CD4-positive, alpha-beta T cell treated with Interleukin-4 for 1 hour (primary cell): ENCODE measurements at places on chromosomes 12 and 14.

DNA sequence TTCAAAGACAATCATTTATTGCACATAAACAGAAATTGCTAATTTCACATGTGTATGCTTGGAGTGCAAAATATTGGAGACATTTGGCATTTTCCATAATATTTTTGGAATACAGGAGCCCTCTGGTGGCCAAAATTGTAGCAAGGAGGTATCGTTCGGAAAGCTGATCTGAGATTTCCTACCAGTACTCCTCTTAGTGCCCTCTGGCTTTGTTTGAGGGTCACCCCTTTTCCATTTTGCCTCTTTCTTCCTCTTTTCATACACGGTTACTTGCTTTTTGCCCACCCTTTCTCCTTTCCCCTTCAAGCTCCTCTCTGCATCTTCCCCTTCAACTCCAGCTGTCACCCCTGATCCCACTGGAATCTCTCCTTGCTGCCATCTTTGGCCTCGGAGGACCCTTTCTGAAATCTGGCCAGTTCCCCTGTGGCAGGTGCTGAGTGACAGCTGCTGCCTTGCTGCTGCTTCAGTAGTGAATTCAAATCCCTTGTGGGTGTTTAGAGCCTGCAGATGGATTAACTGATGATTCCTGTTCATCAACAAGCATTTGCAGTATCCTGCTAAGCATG is 164.6 kb upstream of the PARP11 start:
- DNase-seq, result no peak

- DNase-seq, result no peak
These were observed 8.2 kb upstream of the MRPL42 start for GRCh38 chr12:93459097-93459496.

GRCh38 chr14:66746316-66747006 is 238.5 kb downstream of the GPHN start:
- DNase-seq, result no peak

GRCh38 chr14:65320661-65321308 is 91.7 kb upstream of the FUT8 start:
- no peak for DNase-seq

GRCh38 chr12:40668099-40668529 is 24.1 kb upstream of the CNTN1 start:
- DNase-seq, result no peak

DNA sequence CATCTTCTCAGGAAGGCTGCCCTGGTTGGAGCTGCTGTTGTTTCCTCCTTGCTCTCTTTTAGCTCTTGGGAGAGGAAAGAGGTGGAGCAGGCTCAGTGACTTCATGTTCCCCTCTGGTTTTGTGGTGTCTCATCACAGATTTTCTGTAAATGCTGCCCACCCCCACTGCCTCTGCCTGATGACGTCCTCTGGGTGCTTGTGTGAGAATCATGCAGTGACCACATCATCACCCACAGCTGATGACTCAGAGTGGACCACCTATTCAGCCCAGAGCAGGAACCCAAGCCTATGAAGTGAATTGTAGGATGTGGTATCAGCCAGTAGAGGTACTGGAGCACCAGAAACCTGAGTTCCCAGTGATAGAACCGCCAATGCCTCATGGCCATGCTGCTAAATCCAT is at the start of gene GZMB:
Gene GZMB, minus strand, starts transcription at position 33 of the 400 bp plus-strand sequence. Its CDS starts 30 bp downstream, at position 3.
- DNase-seq, result peak; percentile 78

DNA sequence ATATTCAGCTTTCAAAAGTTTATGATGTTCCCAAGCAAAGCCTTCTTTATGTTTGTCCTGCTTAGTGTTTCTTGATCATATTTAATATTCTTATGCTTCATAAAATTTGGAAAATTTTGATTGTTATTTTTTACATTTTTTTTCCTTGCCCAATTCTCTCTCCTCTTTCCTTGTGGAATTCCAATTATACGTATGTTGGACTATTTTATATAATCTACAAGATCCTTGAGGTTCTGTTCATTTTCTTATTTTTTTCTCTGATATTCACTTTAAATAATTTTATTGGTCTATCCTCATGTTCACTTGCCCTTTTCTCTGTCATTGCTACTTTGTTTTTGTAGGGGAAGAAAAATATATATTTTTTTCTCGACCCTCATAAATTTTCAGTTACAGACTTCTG is 167.7 kb downstream of the DYRK2 start:
- DNase-seq, result no peak

DNA sequence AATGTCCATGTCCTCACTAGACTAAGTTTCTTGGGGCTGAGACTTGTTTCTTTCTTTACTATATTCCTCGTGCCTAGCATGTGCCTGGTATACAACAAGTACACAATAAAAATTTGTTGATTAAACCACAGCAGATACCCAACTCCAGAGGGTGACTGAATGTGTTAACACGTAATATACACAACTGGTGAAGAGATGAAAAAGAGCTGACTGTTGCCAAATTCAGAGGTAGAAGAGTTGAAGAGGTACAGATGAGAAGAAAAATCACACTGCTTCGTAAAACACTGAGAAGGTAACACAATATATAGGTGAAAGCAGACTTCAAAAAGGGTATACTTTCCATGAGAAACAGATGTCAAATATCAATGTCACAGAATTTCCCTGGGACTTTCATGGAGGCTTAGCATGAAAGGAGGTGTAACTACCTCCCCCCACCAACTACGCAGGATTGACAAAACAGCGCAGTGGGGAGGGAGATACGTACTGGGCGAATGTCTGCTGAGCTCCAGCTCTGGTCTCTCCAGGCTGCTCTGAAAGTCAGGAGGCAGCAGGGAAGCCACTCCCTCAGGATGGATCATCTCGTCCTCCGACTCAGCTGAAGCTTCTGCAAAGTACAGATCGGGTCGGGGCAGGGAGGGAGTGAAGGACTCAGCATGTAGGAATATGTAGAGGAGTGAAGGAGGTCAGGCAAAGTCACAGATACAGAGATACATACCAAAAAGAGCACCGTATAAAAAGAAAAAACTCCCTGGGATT is 5.3 kb downstream of the ACIN1 start:
- DNase-seq, result no peak

- DNase-seq, result no peak
These were observed 26.8 kb downstream of the MMP17 start for GRCh38 chr12:131854861-131855476.

DNA sequence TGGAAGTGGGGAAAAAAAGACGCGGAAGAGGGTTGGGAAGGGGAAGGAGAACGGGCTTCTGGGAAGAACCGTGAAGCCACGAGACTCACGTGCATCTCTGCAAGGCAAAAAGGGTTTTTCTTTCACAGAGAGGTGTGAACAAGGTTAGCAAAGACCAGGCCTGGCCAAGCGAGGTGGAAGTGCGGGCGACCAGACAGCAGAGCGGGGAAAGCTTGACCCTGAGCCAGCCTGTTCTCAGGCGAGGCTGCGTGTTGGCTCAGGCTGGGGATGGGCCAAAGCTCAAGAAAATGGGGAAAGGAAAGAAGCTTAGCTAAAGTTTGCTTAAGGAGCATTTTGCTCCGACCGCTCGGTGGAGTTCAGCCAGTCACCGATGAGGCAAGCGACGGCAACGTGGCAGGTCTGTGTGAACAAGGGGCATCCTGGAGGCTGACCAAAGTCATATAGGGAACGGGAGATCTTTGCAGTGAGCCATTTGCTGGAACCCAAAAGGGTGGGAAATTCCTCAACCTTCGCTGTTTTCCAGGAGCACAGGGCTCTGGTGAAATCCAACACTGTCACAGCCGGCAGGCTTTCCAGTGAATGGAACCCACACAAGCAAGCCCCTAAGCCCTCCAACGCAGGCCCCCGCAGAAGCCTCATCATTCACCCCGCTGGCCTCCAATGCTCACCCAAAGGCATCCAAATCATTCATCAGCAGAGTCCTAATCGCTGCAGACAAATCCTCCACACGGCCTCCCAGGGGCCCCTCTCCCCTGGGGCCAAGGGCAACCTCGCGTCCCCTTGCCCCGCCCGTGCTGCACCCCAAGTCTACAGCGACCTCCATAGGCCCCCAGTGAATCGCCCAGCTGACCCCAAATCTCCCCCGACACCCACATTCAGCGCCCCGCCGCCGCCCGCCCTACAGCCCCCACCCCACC is 754 bp downstream of the ZNF605 start:
- no peak for DNase-seq

DNA sequence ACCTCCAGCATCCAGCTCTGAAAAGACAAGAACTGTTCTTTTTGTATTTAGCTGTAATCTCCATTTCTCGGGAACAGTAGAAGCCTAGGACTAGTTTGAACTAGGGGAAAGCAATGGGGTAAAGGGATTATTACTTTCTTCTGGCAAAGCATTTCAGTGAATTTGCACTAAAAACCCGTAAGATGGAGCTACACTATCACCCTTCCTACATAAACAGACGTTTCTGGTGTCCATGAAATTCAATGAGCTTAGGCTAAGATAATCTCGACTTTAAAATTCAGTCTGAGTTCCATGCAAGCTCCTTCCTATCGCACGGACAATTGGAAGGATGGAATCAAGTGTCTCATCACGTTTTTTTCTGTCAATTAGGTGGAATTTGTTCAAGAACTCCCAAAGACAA is 24.0 kb downstream of the ACSM4 start:
- DNase-seq, result no peak

GRCh38 chr14:97523936-97524335 is 726.8 kb downstream of the VRK1 start:
- no peak for DNase-seq

DNA sequence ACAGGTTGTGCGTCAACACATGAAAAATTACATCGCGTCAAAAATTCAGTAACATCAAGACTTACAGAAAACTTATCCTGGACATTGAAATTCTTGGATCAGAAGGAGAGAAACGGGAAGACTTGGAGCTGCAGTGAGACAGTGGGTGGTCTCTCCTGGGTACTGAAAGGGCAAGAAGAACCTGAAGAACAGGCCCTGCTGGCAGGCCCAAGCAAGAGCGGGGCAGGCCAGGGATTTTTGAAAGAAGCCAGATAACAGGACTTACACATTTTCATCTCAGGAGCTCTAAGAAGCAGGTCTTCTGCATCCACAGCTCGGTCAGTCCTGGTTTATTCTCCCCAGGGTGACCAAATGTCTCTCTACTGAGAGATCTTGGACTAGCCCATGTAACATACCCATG is 466.5 kb upstream of the SOX5 start:
- DNase-seq, result no peak

- no peak for DNase-seq
These were observed 56.1 kb upstream of the PKP2 start for GRCh38 chr12:32952681-32953080.

GRCh38 chr12:21239866-21240265 is 94.9 kb downstream of the SLCO1A2 start:
- no peak for DNase-seq

- DNase-seq, result no peak
These were observed 124.6 kb downstream of the BCL11B start for GRCh38 chr14:99147366-99147740.

GRCh38 chr12:122688291-122688690 is 14.9 kb downstream of the HCAR2 start:
- no peak for DNase-seq

GRCh38 chr14:90620568-90621077 is 195.6 kb downstream of the TTC7B start:
- DNase-seq, result no peak

DNA sequence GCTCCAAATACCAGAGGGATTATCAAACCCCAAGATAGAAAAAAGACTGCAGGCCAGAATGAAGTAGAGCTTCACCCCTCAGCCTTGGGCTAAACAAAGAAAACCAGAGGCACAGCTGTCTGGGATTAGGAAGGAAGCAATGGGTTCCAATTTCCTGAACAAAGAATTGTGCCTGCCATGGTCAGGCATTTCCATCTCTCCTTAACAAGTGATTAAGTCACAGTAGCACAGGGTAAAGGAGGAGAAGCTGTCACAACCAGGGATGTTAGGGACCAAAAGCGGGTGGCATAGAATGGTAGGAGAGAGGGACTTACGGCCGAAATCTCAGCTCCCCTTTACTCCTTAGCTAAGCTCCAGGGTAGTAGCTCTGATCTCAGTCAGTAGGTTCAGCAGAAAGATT is 33.9 kb downstream of the SPTLC2 start:
- DNase-seq, result no peak

DNA sequence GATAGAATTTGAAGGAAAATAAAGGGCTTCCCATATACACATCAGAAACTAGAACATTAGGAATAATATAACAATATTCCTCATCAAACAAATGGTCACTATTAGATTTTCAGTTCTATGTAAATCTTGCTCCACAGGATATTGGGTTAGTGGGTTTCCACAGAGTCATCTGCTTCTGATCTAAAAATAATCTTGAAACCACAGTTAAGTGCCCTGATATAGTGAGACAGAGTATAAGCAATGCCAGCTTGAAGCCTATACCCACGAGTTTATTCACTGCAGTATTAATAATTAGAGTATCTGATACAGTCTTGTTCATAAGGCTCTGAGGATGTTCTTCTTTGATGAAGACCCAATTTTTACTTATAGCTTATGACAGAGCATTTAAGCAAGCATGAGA is 74.5 kb upstream of the ATF7IP start:
- DNase-seq, result no peak

DNA sequence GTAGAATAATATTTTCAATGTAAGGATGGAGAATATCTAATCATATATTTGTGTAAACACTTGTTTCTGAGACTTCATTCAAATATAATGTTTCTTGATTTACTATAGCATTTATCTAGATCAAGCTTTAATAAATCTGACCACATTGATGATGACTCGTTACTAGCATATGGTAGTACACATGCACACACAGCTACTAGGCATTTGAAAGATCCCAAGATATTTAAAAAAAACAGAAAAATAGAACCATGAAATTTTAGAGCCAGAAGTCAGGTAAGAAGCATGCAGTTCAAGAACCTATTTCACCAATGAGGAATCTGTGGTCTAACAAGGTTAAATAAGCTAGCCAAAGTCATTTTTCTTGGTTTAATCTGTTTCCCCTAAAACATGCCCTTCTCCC is 32.0 kb downstream of the DCP1B start:
- DNase-seq, result no peak

- DNase-seq, result no peak
These were observed 94.1 kb downstream of the LGR5 start for GRCh38 chr12:71533703-71534102.

DNA sequence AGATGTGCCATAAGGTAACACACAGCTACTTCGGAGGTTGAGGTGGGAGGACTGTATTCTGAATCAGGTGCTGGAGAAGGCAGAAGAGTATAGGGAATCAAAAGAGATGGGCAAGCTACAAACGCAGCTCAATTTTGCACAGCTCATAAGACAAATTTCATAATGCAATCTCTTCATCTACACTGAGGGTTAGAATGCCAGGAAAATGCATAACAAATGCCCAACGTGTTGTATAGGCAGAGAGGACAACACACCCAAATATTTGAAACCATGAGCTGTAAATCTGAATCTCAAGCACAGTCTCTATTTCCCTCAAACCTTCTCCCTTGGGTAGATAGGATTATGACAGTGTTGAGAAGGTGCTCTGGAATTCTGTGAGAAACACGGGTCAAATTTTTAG is 263.1 kb upstream of the FOXN3 start:
- no peak for DNase-seq

GRCh38 chr12:64466178-64466577 is 14.3 kb downstream of the TBK1 start:
- no peak for DNase-seq

DNA sequence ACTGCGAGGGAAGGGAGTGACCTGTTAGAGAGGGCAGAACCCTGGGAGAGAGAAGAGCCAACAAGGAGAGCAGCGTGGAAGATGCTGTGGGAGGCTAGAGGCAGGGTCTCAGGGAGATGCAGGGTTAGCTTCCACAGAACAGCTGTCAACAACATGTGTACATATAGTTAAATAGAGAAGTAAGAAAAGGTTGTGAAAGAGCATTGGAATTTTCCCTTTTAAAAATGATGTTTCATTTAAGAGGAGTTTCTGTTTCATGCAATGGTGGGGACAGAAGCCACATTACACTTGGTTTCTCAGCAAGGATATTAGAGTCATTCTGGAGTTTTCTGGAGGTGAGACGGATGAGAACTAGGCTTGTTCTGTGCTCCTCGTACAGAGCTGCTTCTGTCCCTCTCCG is 23.8 kb upstream of the TBC1D30 start:
- no peak for DNase-seq

- DNase-seq, result no peak
These were observed 50.8 kb downstream of the SLC16A7 start for GRCh38 chr12:59646636-59647035.
